Astrocyte (in vitro differentiated cells and primary cell): ENCODE measurements at places on chromosomes 5 and 9.
A peak's percentile ranks its signal among the peaks of the same experiment; 100 is the strongest.

DNA sequence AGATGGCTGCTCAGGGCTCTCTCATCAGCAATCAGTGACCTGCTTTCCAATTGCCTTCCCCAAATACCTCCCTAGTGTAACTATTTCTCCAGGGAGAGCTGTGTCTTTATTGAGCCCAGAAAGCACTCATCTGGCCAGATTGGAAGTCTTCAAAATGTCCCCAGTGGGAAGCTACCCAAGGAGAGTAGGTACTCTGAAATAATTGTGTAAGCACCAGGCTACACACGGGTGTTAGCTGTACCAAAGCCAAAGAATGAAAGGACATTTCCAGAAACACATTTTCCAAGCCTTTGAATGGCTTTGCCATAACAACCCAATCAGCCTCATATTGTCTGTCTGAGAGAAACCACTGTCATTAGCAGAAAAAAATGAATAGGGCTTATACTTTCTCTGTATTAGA, 318.8 kb downstream of the FAM170A start:
- no peak for DNase-seq

DNA sequence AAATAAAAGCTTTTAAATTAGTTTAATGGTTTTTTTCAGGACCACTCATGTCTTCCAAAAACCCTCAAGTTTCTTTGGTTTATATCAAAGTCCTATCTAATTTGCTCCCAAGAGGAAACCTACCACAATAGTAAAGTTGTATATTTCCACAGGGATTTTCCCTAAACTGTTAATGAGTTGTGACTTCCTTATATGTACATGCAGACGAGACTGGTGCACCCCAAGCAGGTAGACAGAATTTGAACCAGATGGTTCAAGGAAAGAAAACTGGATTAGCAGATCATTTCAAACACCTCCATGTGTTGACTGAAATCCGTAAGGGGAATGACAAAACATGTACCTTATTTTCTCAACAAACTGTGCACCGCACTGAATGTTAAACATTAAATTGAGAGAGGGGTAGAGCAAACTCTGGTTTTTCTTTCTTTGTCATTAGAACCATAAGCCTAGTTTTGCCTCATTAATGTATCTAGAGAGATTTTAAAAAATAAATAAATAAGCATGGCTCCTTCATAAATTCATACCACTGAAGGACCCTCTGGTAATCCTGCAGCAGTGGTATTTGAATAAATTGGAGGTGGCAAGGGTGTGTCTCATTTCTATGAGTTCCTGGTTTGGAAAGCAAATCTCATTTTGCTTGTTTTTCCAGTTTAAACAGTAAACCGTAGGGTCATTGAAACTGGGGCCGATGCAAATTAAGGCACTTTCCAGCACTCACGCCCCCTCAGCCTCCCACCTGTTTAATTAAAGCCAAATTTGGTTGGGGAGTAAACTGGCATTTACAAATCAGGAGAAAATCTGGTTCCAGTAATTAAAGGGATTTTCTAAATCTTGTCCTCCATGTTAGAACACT, 51.1 kb downstream of the ENC1 start:
- DNase-seq = no peak

GRCh38 chr9:113593682-113594281, 130.3 kb downstream of the RGS3 start:
- peak; percentile 96 for DNase-seq

- DNase-seq = no peak
Observed at GRCh38 chr9:97518166-97518908, 16.9 kb downstream of the TMOD1 start.

GRCh38 chr9:135574943-135575342, 13.4 kb downstream of the PAEP start:
- no peak for DNase-seq

DNA sequence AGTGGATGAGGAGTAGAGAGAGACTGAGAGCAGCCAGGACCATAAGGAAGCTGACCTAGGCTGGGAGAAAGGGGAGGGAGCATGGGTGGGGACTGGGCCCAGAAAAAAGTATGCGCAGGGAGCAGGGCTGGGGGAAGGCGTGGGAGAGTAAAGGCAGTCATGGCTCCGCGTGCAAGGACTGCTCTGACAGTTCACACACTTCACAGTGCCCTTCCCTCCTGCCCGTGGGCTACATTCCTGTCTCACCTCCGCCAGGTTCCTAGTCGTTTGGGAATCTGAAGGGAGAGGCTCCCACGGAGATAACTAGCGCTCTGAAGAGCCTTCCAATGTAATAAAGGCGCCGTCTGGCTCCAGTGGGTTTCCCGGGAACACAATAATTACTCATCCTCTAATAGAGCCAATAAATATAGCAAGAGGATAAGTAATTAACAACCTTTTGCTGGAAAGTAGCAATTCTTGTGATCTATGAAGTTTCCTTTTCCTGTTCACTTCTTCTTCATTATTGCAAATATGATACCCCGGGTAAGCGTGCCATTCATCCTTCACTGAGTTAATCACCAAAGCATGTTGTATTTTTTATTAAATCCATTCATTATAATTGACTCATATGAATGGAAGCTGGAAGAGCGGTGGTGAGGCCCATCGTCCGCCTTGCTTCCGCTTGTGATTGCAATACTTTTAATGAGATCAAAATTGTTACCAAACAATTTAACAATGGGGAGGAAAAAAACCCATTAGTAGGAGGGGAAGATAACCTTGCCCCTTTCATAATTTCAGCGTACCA, 39.3 kb downstream of the TTLL11 start:
- peak; percentile 74 for DNase-seq

DNA sequence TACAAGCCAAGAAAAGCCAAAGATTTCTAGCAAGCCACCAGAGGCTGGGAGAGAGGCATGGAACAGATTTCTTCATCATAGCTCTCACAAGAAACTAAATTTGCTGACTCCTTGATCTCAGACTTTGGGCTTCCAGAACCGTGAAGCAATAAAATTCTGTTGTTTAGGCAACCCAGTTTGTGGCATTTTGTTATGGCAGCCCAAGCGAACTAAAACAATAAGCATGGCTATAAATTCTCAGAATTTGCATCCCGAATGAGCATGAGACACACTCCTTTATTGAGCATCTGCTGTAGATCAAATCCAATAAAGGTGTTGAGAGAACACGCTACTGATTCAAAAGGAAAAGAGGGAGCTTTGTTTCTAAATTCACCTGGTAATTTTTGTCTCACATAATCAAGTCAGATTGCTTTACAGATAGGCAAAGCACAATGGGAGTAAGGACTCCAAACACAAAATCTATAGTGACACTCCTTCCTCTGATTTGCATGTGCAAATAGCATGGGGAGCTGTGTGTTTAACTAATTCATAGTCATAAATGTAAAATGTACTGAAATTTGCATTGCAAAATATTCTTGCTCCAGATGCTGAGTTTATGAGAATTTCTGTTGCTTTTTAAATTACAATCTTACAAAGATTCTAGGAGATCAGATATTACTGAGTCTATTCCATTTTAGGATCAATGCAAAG, 308.7 kb downstream of the MED10 start:
- no peak for DNase-seq

DNA sequence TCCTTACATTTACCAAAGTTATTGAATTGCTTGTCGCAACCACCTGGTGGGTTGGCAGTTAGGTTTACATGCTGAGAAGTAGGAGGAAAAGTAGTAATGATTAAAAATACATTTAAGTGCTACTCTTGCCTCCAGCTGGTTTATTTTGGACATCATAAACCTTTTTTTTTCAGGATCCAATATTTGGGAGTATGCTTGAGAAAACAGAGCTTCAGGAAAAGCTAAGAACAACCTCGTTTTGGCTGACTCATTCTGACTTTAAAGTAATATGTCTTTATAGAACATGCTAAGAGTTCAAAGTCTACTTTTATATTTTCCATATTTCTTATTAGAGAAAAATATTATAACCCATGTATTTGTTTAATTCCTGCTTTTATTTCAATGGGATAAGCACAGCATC, 41.7 kb upstream of the BNC2 start:
- no peak for DNase-seq

DNA sequence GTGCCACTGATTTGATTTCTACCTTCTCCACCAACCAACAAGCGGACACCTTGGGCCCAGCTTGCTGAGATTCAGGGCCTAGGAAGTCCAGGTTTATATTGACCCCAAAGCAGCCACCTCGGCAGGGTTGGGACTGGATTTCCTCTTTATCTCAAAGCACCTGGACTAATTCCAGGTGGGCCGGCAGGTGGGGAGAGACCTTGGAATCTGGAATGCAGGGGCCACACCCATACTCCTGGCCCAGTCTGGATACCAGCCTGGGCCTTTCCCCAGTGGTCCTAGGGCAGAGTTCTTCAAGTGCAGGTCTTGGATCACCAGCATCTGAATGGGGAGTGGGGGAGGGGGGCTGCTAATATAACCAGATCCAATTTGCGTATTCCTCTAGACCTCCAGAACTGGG, 93.1 kb downstream of the PCDH1 start:
- DNase-seq = no peak

DNA sequence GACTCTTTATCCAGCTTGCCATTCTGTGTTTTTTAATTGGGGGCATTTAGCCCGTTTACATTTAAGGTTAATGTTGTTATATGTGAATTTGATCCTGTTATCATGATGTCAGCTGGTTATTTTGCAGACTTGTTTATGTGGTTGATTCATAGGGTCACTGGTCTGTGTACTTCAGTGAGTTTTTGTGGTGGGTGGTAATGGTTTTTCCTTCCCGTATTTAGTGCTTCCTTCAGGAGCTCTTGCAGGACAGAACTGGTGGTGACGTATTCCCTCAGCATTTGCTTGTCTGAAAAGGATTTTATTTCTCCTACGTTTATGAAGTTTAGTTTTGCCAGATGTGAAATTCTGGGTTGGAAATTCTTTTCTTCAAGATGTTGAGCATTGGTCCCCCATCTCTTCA, 381.1 kb downstream of the MAN2A1 start:
- DNase-seq = no peak

DNA sequence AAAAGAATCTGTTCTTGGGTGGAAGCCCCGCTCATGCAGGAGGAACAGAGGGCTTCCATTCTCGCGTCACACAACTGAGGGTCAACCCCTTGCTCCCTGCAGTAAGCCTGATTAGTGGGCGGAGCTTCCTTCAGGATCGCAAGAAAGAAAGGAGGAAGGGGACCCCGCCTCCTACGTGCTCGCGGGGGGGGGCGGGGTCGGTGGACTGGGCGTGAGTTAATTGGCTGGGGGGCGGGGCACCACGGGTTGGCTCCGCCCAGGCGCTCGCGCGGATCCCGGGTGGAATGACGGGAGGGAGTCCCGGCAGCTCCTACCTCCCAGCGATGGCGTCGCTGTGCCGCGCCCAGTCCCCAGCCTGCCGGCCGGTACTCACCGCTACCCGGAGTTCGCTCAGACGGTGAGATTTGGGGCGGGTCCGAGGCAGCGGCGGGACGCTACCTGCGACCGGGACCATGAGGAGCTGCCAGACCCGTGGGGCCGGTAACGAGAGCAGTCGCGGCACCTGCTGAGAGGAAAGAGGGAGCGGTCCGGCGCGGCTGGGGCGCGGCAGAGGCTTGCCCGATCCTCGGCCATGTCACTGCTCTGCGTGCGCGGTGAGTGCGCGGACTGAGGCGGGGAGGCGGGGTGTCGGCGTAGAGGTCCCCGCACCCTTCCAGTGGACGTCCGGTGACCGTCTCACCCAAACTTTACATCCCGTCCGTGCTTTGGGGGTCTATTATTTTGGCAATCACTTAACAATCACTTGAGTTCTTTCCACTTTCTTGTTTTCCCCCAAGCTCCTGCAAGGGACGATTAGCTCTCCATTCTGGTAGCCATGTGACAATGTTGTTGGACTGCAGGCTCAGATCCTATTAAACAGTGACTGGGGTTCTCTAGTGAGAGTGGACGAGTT, at the start of gene UNC13B:
Gene UNC13B, plus strand, starts transcription at position 297 of the 892 bp plus-strand sequence. Its CDS starts 275 bp downstream, at position 572.
- DNase-seq = peak; percentile 78

DNA sequence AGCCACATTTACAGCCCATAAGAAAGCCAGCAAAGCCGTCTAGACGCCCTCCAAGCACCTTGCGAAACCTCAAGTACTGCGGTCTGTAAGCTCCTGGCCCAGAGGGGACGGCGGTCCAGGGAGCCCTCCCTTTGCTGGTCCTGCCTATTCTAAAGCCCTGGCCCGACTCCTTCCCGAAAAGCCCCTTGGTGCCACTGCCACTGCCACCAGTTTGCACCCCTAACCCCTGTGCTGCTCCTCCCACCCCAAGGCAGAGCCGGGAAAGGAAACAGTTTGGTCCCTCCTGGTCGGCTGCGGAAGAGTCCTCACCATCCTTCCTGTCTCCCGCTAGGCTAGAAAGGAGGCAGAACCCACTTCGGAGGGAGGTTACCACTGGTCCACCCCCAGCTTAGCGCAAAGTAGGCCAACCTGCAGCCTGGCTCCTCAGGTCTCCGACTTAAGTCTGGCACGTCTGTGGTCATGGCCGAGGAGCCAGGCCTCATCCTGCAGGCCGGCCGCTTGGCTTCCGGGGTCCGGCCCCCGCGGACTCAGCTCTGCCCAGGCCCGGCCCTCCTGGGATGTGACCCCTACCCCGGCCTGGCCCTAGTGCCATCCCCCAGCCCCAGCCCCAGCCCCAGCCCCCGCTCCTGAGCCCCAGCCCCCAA, 916 bp downstream of the TOR1A start:
- DNase-seq = peak; percentile 29

- DNase-seq = no peak
Observed at GRCh38 chr9:112401175-112401815, 21.4 kb downstream of the HSDL2 start.

GRCh38 chr5:176754376-176754973, 55.9 kb upstream of the UNC5A start:
- no peak for DNase-seq

GRCh38 chr9:20551236-20551635, 71.1 kb downstream of the MLLT3 start:
- no peak for DNase-seq

DNA sequence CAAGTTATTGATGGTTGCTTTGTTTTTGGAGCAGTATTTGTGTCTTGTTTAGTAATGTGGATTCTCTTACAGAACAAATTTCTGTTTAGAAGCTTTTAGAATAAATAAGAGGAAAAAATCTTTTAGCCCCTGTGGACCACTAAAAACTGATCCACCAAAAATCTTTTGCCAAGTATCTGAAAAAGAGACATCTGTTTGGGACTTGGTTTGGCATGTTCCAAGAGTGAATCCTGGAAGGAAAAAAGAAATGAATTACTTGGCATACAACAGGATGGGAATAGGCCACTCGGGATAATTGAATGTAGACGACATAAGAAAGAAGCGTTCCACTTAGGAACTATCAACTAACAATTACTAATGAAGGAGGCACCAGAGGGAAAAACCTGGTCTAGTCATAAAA, 1350.1 kb upstream of the C9orf72 start:
- no peak for DNase-seq
